WTC11 (cell line): ENCODE measurements at places on chromosomes 4 and X. TPM values are rescaled to one million over a fixed set of nuclear protein-coding genes. Genes with fewer than 3 reads are reported as not detected.
A peak's percentile ranks its signal among the peaks of the same experiment; 100 is the strongest.

GRCh38 chr4:184500748-184501589, 26.6 kb upstream of the IRF2 start:
- no peak for DNase-seq

GRCh38 chr4:73583666-73584065, 36.6 kb downstream of the RASSF6 start:
- no peak for DNase-seq

GRCh38 chrX:151396042-151396824, 773 bp upstream of the VMA21 start:
- no peak for DNase-seq

DNA sequence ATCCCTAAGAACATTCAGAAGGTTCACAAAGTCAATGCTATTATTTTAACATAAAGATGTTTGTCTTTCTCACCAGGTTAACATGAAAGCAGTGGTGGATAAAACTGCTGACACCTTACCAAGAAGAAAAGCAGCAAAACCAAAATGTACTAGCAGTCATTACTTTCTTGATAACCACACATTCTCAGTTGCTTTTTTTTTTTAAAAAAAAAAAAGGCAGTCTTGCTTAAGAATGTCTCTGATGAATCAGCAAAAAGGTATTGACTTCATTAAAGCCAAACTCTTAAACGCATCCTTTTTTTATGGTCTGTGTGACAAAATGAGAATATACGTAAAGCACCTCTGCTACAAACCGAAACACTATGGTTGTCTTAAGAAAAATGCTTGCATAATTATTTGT, 31.9 kb downstream of the CDKL2 start:
- DNase-seq, result no peak

The SPARCL1 gene
- 0.82 to 0.89 TPM (median 0.85 TPM) in 3 replicates for total RNA-seq

GRCh38 chr4:30245140-30245539, 475.0 kb upstream of the PCDH7 start:
- DNase-seq, result no peak

The PCDH11X gene
- 21.5 to 21.7 TPM (median 21.6 TPM) in 3 replicates for total RNA-seq

DNA sequence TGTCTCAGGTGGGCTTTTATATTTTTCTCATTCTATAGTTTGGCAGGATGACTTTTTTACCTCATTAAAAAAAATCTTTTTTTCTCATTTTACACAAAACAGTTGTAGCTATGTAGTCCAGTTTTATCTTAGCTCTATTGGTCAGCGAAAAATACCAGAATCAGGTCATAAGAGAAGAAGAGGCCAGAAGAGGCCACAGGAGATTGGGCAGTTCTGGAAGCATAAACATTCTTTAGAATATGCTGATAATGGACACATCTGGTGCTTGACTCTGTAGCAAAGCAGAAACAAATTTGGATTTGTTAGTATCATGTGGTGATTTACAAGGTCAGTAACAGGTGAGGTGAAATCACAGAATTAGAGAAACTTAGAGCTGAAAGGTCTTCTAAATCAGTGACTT, 66.6 kb upstream of the ARHGAP24 start:
- no peak for DNase-seq

- no peak for DNase-seq
These were observed 47.6 kb downstream of the ADD1 start for GRCh38 chr4:2891294-2891693.

The PAQR3 gene
- total RNA-seq, result 28.1 to 29.2 TPM (median 29.0 TPM) in 3 replicates

The GAGE13 gene
- 0.39 TPM in 1 of 3 replicates, not detected in the others for total RNA-seq

DNA sequence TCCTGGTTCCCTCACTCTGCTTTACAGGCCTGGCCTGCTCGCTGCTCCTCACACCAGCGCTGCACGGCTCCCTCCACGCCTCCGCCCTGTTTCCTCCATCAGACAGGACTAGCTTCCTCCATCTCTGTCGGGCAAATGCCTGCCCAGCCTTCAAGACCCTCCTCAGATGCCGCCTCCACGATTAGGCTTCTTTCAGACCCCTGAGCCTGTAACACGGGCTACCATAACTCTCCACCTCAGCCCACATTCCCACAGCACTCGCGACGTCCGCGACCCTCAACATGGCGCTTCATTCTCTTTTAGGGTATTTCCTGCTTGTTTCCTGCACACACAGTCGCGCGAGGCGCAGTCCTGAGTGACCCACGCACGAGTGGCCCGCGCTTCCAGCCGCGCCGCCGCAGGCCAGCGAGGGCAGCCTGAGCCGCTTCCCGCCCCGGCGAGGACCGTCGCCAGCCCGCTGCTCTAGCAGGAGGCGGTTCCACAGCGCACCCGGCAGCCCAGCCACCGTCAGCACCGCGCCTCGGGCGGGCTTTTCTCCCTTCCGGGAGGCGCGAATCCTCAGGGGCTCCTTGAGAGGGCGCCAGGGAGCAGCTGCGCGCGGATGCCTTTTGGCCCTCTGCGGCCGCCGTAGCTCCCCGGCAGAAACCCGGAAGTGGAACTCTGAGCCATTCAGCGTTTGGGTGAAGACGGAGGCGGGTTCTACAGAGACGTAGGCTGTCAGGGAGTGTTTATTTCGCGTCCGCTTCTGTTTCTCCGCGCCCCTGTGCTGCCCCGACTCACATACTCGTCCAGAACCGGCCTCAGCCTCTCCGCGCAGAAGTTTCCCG, at the start of gene FRG1:
Gene FRG1, plus strand, starts transcription at position 695 of the 827 bp plus-strand sequence. CDS start 138 bp downstream, outside the sequence.
- DNase-seq, result peak; percentile 90

The SSX4B gene
- 0.17 TPM in 1 of 3 replicates, not detected in the others for total RNA-seq

DNA sequence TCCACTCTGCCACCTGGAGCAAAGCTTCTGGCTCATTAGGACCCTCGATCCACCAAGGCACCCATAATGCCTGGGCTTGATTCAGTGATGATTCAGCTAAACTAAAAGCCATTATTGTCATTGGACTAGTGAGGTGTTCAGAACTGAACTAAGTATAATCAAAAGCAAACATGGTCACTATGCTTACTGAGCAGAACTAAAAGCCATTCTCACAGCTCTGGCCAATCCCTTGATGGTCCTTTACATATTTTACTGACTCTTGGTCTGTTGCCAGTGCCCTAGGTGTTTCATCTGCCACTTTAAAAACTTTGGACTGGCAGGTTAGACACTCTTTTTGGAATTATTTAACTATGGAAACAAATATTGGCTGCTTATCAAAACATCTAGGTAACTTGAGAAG, 703.5 kb downstream of the FAT4 start:
- no peak for DNase-seq

- peak; percentile 20 for DNase-seq
These were observed 56.5 kb downstream of the ARAP2 start for GRCh38 chr4:36187723-36188333.

The ARHGEF9 gene
- total RNA-seq, result 31.3 to 32.1 TPM (median 31.7 TPM) in 3 replicates

The MCTS1 gene
- 22.8 to 30.4 TPM (median 28.2 TPM) in 3 replicates for total RNA-seq

DNA sequence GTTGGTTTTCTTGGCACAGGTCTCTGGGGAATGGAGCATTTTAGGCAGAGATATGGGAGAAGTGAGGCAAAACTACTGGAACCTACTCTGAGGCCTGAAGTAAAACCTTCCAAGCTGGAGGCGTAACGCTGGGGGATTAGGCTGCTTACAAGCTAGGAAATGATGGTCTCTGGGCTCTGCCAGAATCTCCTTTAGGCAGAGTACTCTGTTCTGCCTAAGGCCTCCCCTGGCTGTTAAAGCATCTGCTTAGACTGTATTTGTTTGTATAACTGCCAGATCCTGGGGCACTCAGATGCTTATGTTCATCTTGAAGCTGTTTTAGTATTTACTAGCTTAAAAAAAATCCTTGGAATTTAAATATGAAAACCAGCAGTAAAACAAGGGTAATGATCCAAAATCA, 822.2 kb downstream of the RPA4 start:
- DNase-seq, result no peak

GRCh38 chrX:69844636-69845035, 205.1 kb downstream of the AWAT2 start:
- DNase-seq, result no peak

- DNase-seq, result no peak
These were observed 81.7 kb downstream of the SNCA start for GRCh38 chr4:89755220-89755619.

- DNase-seq, result no peak
These were observed 15.7 kb downstream of the ZXDB start for GRCh38 chrX:57607295-57608187.

DNA sequence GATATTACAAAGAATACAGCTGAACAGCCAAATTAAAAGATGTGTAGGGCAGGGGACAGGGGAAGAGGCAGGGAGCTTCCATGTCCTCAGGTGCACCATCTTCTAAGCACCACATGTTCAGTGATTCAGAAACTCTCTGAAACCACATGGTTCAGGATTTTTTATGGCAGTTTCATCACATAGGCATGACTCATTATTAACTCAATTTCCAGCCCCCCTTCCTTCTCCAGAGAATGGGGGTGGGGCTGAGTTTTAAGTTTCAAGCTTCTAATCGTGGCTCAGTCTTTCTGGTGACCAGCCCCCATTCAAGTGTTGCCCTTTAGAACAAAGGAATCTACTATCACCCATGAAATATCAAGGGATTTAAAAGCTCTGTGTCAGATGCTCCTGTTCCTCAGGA, 317.8 kb upstream of the GALNT7 start:
- no peak for DNase-seq

DNA sequence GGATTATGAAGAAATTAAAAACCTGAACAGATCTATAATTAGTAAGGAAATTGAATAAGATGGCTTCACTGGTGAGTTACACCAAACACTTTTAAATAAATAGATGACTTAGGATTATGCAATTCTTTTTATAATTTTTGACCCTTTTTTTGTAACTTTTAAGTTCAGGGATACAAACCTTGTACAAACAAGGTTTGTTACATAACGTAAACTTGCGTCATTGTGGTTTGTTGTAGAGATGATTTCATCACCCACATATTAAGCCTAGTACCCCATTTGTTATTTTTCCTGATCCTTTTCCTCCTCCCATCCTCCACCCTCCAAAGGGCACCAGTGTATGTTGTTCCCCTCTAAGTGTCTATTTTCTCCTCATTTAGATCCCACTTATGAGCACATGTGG, 75.7 kb downstream of the CPEB2 start:
- no peak for DNase-seq

GRCh38 chr4:179116011-179116410, 1673.8 kb upstream of the AGA start:
- DNase-seq, result no peak

DNA sequence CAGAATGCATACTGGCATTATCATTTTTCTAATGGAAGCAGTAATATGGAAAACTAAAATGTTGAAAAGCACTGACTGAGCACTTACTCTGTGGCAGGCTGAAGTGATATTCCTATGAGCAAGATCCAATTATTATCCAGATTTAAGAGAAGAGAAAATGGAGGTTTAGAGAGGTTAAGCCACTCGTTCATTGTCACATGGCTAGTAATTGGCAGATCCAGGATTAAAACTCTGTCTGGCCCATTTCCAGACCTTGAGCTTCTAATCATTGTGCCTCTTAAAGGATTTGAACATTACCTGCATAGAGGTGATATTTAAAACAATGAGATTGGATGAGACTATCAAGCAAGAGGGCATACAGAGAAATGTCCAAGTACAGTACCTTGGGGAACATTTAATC, 80.6 kb downstream of the MFAP3L start:
- no peak for DNase-seq

The OPHN1 gene
- total RNA-seq, result 3.7 to 4.7 TPM (median 4.4 TPM) in 3 replicates
